Iris pigment epithelial cell (primary cell): ENCODE measurements at places on chromosomes 3 and 15.

GRCh38 chr3:119258915-119259314 is 18.2 kb upstream of the B4GALT4 start:
- DNase-seq, result no peak

DNA sequence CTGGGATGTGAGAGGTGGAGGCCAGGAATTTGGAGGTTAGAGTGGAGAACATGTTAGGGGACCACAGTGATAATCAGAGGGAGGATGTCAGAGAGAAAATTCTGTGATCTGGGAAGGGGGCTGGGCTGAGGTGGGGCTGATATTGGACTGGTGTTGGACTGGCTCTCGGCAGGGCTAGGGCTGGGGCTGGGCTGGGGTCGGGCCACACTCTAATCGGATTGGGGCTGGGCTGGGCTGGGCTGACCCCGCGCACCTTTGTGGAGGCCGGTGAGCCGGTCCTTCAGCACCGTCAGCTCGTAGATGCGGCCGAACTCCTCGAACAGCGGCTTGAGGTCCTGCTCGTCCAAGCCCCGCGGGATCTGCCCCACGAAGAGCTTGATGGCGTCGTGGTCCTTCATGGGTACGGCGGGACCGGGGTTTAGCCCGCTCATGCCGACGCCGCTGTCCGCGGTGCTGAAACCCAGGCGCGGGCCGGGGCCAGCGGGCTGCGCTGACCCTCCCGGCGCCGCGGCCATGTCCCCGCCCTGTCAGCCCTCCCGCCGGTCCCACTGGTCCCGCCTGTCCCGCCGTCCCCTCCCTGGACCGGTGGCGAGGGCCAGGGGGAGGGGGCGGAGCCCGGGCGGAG is 485 bp downstream of the CELF6 start:
- peak; percentile 46 for DNase-seq

- no peak for DNase-seq
These were observed 421.4 kb downstream of the SHQ1 start for GRCh38 chr3:72426618-72427397.

DNA sequence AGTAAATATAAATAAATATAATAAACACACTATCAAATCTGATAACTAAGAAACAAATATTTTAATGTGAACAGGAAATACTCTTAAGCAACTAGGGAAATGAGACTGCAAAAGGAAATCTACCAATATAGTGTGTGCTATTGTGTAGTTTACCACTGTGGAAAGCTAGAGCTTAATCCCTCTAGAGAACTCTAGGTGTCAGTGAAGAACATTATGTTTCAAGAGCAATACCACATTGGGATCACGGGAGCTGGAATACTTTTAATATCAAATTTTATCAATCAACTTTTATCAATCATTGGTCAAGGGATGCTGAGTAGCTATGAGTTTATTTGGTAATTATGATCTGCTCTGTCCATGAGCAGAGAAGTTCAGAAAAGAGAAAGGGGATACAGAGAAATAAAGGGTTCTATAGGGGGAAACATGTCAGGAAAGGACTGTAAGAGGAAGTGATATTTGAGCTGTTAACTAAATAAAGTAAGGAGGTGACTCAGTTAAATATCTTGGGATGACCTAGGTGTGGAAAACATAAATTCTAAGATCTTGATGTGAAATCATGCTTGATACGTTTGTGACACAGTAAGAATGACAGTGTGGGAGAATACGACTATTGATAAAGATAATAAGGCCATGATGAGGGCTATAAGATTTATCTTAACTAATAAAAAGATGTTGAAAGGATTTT is 762.2 kb upstream of the ALCAM start:
- peak; percentile 60 for DNase-seq

GRCh38 chr15:80758130-80758745 is 20.9 kb upstream of the CEMIP start:
- no peak for DNase-seq

DNA sequence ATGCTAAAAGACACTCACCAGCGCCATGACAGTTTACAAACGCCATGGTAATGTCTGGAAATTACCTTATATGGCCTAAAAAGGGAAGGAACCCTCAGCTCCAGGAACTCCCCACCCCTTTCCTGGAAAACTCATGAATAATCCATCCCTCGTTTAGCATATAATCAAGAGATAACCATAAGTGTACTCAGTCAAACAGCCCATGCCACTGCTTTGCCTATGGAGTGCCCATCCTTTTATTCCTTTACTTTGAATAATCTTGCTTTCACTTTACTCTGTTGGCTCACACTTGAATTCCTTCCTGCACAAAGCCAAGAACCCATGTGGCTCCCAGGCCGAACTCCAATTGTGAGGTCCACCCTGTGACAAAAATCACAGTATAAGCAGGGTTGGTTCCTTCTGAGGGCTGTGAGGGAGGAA is 19.1 kb upstream of the FSTL1 start:
- DNase-seq, result peak; percentile 29

DNA sequence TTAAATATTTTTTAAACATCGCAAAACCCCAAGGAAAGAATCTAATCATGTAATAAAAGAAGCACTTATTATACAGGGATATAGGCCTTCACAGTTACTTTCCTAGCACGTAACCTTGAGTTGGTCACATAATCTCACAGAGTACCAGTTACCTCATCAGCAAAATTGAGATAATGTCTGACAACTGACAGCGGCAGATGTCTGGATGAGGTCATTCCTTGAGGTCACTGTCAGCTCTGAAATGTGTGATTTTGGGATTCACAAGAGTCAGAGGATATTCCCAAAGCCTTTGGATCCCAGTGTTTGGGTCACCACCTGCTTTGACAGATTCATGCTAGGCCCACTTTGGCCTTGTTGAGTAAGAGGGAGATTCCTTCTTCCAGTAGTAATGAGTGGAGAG is 151.4 kb upstream of the SEMA6D start:
- DNase-seq, result no peak

DNA sequence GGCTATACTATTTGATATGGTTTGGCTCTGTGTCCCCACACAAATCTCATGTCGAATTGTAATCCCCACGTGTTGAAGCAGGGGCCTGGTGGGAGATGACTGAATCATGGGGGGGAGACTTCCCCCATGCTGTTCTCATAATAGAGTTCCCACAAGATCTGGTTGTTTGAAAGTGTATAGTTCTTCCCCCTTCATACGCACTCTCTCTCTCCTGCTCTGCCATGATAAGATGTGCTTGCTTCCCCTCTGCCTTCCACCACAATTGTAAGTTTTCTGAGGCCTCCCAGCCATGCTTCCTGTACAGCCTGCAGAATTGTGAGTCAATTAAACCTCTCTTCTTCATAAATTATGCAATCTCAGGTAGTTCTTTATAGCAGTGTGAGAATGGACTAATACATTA is 290.1 kb upstream of the CHRM5 start:
- DNase-seq, result no peak

DNA sequence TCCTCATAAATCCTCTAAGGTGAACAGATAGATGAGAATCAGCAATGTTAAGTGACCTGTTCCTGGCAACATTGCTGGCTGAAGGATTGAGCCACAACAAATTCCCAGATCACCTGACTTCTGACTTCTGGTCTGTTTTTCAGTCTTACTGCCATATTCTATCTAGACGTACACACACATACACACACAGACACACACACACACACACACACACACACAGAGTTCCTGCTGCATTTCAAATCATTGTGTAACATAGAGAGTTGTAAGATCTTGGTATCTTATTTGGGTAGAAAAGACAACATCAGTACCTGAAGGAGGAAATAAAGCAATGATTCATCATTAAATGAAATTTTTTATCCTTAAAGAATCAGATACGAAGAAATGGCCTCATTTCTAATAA is 342.6 kb downstream of the MFSD1 start:
- DNase-seq, result peak; percentile 60

DNA sequence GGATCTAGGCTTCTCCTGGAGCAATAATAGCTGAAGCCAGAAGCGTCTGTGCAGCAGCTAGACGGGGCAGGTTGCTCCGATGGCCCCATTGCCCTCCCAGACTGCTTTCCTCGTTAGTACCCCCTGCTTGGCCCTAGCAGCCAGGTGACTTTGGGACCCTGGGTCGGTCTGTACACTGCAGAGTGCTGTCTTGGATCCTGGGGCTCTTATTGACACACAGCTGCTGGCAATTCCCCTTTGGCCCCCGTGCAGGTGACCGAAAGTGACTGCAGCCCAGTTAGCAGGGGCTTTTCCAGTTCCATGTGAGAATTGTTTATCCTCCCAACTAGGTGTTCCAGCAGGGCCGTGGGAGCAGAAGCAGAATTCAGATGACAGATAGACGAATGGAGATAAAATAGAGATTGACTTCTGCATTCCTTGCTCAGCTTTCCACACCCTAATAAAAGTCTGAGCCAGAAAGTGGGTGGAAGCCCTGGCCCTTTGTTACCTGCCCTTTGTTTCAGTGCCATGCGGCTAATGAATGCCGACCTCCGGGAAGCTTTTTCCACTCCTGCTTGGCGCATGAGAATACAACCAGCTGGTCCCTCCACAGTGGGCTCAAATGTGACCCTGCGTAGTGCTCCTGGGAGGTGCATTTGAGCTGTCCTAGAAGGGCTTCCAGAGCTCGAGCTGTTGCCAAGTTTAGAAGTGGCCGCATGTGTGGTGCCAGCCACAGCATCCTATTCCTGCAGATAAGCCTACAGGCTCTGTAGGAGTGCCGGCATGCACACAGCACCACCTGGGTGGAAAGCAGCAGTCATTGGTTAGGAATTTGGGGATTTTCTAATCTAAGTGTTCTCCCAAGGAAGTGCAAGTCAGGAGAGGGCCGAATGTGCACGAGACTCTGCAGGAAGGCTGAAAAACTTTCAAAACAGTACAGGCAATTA is 94.4 kb downstream of the SLCO3A1 start:
- DNase-seq, result peak; percentile 12

- DNase-seq, result no peak
These were observed 70.2 kb upstream of the MYZAP start for GRCh38 chr15:57521503-57521902.
